ENCODE measurements at places on chromosomes 5 and 9. TPM values are rescaled to one million over a fixed set of nuclear protein-coding genes. Genes with fewer than 3 reads are reported as not detected.
A peak's percentile ranks its signal among the peaks of the same experiment; 100 is the strongest.

The PDE4D gene
- 25.5 TPM for total RNA-seq

The DIAPH1 gene
- total RNA-seq = 138 TPM

The CCDC69 gene
- 98.9 TPM for total RNA-seq

The IFNA2 gene
- not detected for total RNA-seq

GRCh38 chr5:32126691-32127090 lies 47.4 kb downstream of the GOLPH3 start:
- peaks cover 70% of the 10 kb centered on the region for H3K36me3 ChIP-seq
- no peak for DNase-seq
- no peak overlapping the region for H3K27ac ChIP-seq
- peaks cover 11% of the 10 kb centered on the region for H3K4me1 ChIP-seq
- no peaks in the 10 kb centered on the region for H3K27me3 ChIP-seq

GRCh38 chr9:127122176-127123063 lies at the start of gene ANGPTL2:
Gene ANGPTL2 (minus strand): TSS chr9:127122635. CDS start chr9:127108731, 13,904 bp downstream.
- peak within 1 kb of the TSS; percentile 19 for H3K4me3 ChIP-seq
- H3K27me3 ChIP-seq = peaks cover 5% of the 10 kb centered on the region
- peaks cover 29% of the 10 kb centered on the region for H3K4me1 ChIP-seq
- no peak within 1 kb of the TSS for H3K27ac ChIP-seq
- peak; percentile 29 for DNase-seq

DNA sequence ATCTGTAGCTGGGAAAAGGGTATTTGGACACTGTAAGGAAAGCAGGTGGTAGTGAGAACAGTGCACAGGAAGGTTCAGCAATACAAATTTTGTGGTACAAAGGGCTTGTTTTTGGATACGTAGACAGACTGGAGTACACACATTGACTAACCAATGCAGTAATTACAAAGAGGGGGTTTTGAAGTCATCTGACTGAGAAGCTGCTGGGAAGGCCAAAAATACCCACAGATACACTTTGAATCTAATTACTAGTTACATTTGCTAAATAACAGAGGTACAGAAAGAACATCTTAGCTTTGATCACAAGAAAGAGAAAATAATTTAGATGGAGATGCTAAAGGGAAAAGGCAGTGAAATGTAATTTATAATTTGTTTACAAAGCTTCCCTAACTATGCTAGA lies 45.9 kb downstream of the PKD2L2 start:
- H3K4me3 ChIP-seq = no peak overlapping the region
- peaks cover 35% of the 10 kb centered on the region for H3K36me3 ChIP-seq
- no peaks in the 10 kb centered on the region for H3K27me3 ChIP-seq

- no peak overlapping the region for H3K4me3 ChIP-seq
- no peak overlapping the region for H3K27ac ChIP-seq
- no peaks in the 10 kb centered on the region for H3K4me1 ChIP-seq
- DNase-seq = no peak
- no peaks in the 10 kb centered on the region for H3K36me3 ChIP-seq
- H3K27me3 ChIP-seq = peaks cover 11% of the 10 kb centered on the region
Measured at GRCh38 chr9:121453232-121453892, 46.3 kb downstream of the GGTA1 start.

GRCh38 chr5:95610546-95610945 lies 9.3 kb upstream of the GPR150 start:
- no peak overlapping the region for H3K27ac ChIP-seq
- H3K27me3 ChIP-seq = no peaks in the 10 kb centered on the region
- no peak overlapping the region for H3K4me3 ChIP-seq
- H3K36me3 ChIP-seq = peaks cover 6% of the 10 kb centered on the region
- no peak for DNase-seq
- H3K4me1 ChIP-seq = no peaks in the 10 kb centered on the region
